ENCODE measurements at places on chromosomes 1 and 21.

DNA sequence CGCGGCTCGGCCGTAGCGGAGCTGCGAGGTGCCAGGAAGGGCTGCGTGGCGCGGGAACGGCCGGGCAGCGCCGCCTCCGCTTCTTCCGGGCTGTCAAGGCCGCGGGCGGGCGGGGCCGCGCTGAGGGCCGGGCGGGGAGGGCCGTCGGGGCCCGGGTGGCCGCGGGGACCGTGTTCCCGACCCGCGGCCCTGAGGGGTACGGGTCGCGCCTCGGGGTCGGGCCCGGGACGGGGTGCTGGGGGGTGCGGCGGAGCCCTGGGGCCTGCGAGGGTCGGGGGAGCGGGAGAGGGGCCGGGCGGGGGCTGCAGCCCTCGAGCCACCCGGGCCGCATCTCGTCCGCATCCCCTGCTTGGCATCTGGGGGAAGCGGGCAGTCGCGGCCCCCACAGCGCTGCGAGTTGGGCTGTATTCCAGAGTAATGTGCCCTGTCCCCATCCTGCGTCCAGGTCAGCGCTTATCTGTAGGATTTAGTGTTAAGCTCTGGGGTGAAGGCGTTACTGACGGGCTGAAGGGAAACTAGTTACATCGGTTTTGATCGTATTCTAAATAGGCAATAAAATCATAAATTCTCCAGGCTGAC is 379 bp downstream of the RER1 start:
- peak; percentile 34 for DNase-seq

DNA sequence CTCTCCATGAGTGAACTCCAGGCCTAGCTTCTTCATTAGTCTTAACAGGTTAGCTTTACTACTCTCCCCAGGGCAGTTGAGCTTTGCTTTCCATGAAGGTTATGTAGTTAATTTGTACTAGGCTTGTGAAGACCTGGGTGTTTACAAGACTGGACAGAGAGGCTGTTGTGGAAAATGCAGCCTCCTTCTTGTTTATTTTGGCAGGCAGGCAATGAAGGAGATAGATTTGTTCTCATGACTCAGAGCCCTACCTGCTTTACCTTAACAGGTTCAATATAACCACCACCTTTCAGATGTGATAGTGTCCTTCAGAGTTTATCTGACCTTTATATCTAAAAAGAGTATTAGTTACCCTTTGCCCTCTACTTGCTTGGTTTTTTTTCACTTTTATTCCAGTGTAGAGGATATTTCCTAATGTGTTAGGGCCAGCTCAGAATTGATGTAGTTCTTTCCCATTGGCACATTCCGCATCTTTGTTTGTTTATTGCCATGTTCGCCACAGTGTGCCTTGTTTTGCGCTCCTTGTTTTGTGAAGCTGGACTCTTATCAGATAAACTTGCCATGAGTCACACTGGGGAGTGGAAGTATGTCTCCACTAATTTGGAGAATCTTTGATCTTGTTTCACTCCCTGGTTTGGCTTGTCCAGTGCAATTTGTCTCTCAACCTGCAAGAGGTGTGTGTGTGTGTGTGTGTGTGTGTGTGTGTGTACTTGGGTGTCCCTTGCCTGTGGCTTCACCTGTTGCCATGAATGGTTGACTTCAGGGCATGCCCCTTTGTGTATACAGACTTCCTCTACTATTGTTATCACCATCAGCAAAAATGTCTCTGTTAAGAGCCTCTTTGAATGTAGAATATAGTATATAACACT is 87.4 kb upstream of the MACF1 start:
- DNase-seq, result no peak

- DNase-seq, result no peak
Measured at GRCh38 chr1:221801773-221802516, 60.1 kb upstream of the DUSP10 start.

DNA sequence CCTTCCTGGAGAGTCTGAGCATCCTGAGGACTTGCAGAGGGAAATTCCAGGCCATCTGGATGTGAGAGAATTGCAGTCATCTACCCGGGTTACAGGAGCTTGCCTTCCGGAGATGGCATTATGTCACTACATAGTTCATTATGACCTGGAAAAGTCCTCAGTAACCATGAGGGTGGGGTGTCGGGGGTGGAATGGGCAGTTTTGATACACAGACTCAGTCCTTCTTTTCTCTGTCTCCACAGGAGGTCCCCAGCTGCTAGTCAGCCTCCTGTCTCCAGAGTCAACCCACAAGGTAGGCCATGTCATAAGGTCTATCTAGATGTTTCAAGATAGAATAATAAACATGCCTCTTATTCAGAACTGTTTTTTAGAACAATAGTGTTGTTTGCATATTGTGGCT is 268.2 kb upstream of the SGIP1 start:
- no peak for DNase-seq

- no peak for DNase-seq
Measured at GRCh38 chr1:39214714-39214997, 10.2 kb downstream of the MACF1 start.

DNA sequence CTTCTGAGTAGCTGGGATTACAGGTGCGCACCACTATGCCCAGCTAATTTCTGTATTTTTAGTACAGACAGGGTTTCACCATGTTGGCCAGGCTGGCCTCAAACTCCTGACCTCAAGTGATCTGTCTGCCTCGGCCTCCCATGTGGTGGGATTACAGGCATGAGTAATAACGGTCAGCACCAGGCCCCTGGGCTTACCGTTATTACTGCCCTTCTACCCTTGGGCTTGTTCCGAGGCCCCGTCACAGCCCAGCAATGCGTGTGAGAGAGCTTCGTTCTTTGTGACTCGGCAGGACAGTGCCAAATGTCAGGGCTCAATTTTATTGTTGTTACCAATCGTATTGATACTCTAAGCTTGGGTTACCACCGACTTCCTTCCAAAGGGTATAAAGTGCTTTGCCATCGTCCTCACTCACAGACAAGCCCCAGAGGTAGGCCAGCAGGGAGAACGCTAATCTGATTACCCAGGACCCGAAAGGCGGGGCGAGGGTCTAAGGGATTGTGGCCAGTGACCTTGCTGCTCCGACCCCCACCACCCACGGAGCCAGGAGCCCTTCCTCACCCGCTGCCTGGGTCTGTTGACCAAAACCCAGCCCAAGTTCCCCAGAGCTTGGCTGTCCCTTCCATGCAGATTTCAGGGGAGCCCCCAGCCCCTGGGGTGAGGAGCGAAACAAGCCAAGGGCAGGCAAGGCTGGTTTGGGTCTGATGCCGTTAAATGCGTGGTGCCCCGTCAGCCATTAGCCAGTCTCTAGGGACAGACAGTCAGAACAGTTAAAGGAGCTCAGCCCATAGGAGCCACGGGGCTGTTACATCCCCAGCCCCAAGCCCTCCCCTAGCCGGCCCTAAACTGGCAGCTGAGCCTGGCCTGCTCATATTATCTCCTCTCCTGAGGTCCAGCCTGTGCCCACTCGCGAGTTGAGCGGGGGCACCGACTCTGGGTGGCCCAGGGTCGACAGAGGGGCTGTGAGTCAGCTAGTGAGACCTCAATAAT is 54.9 kb upstream of the CASZ1 start:
- DNase-seq, result no peak

GRCh38 chr1:6003568-6004411 is 11.6 kb upstream of the NPHP4 start:
- peak; percentile 40 for DNase-seq

GRCh38 chr1:203818399-203818798 is 23.0 kb downstream of the ZBED6 start:
- DNase-seq, result no peak

DNA sequence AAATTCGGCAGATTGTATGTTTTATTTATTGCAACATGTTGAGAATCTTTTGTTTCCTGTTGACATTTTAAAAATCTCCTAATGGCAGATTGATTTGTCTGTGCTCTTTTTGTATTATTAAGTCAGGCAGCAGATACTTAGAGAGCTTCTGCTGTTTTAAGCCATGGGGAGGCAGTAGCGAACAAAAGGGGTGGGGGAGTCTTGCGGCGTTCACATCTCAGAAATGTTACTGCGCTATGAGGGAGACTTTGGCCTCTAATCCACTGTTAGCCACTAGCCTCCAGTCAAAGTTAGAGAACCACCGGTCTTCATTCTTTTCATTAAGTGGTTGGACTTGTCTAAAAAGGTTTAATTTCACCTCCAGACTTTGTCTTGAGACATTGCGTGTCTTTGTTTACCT is 93.6 kb downstream of the DYRK1A start:
- no peak for DNase-seq

GRCh38 chr1:30274976-30275621 is 448.3 kb downstream of the MATN1 start:
- DNase-seq, result no peak

Data from nephron progenitor cell (in vitro differentiated cells).